Omental fat pad (tissue), 4 donors: ENCODE measurements at places on chromosomes 11 and 22.

GRCh38 chr11:83715927-83716535, 429.9 kb upstream of the CCDC90B start:
- DNase-seq = no peak

GRCh38 chr11:12797996-12798395, 123.8 kb downstream of the TEAD1 start:
- DNase-seq = no peak

- no peak for DNase-seq
Measured at GRCh38 chr11:34259087-34259486, 98.7 kb downstream of the ABTB2 start.

GRCh38 chr11:43071338-43071737, 240.5 kb upstream of the API5 start:
- DNase-seq = no peak

- no peak for DNase-seq
Measured at GRCh38 chr11:130034236-130034635, 31.6 kb upstream of the PRDM10 start.

DNA sequence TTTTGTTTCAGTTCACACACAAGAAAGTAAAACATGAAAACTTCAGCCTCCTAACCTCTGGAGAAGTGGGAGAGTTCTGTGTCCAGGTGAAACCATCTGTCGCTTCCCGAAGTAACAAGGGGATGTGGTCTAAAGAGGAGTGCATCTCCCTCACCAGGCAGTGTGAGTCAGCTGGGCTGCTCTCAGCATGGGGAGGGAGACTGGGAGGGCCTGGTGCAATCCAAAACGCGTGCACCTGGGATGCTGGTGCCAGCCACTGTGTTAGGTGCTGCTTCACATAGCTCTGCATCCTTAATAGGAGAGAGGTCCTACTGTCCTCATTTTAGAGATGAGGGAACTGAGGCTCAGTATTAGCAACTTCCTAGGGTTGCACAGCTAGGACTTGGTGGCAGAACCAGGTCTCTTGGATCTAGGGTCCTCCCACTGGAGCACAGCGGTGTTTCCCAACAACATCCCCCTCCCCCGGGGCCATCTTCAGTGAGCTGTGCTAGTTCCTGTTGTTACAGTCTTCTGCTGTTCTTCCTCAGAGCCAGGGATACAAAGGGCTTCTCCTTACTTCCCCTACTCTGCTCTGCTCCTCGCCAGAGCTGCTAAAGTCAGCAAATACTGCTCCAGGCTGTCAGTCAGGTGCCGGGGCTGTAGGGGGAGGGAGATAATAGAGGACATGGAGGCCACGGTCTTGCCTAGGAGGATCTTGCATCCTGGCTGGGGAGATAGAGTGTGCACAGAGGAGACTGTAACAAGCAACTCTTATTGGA, 8.0 kb downstream of the IL10RA start:
- DNase-seq = no peak

- no peak for DNase-seq
Measured at GRCh38 chr11:94948070-94948617, 25.2 kb downstream of the CWC15 start.

DNA sequence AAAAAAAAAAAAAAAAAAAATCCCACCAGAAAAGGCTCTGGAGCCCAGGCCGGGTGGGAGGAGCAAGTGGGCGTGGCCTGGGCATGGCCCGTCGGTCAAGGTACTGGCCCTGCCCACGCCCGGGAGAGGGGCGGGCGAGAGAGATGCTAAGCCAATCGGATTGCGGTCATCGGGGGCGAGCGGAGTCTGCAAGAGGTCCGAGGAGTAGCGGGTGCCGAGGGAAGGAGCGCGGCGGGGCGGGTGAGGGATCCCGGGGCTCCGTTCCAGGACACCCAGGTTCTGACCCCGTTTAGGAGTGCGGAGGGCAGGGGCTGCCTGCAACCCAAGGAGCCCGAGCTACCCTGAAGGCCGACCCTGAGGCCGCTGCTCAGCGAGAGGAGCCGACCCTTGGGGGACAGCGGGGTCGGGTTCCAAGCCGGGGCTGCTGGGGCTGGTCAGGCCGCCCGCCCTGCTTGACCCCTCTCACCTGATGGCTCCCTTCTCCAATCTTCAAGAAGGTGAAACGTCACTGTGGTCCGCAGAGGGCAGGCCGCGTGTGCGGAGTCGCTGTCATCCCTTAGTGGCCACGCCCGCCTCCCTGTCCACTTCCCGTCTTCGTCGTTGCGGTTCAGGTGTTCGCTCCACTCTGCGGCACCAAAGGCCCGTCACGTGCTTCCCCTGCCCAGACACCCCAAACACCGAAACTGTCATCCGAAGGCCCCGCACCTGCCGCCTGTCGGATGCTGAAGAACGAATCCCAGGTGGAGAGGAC, 11.1 kb upstream of the TAB1 start:
- peak; percentile 61 for DNase-seq

DNA sequence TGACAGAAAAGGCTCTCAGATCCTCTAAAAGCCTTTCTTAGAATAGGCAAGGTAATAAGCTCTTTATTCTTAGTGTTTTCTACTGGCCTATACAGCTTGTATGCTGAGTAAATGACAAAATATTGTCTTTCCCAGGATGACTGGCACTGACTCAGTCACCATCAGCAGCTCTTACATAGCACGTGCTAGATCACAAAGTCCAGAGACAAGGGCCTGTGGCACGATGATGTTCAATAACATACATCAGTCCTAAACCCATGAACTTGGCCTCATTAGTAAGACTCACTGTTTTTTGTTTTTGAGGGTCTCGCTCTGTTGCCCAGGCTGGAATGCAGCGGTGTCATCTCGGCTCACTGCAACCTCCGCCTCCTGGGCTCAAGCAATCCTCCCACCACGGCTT, 42.7 kb downstream of the CELF1 start:
- no peak for DNase-seq

- no peak for DNase-seq
Measured at GRCh38 chr11:17026487-17027082, 12.4 kb upstream of the PLEKHA7 start.

DNA sequence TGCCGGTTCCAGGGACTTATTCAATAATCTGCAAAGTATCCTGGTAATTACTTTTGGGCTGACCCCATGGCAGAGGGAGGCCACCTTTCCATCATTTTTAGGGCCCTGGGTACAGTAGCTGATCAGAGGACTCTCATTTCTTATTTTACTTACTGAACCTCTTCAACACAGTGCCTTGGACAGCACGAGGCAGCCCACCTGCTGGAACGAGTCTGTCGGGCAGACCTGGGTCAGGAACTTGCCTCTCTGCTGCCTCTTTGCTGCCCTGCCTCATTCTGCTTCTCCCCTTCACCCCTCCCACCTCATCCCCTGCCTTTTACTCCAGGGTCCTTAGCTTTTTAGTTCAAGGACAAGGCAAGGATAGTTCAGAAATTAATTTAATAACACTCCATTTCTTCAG, 204.5 kb downstream of the CSNK2A3 start:
- DNase-seq = no peak

- DNase-seq = no peak
Measured at GRCh38 chr11:33700063-33700501, 544 bp downstream of the C11orf91 start.

- peak; percentile 52 for DNase-seq
Measured at GRCh38 chr11:2268729-2269600, 1.4 kb downstream of the ASCL2 start.

- no peak for DNase-seq
Measured at GRCh38 chr22:37503850-37504249, 15.4 kb downstream of the CARD10 start.
